AG09309 (cell line): ENCODE measurements at places on chromosomes 3 and 15.

GRCh38 chr15:82537351-82537908 is 2.8 kb downstream of the RPS17 start:
- no peak for DNase-seq

DNA sequence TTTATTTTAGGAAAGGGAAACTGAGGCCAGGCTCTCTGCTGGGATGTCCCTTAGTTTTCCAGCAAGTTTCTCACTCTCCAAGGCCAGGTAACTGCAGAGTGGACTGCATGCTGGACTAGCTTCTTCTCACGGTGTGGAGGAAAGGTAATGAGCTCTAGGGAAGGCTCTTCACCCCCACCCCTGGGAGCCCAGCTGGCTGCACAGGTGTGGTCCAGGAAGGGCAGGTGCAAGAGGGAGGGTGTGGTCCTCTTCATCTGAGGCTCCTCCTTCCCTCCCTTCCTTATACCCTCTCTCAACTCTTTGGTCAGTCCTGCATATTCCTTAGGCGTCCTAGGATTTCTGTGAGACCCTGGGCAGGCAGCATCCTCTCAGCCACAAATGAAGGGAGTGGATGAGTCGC is 33.9 kb downstream of the RNU5B-1 start:
- no peak for DNase-seq

DNA sequence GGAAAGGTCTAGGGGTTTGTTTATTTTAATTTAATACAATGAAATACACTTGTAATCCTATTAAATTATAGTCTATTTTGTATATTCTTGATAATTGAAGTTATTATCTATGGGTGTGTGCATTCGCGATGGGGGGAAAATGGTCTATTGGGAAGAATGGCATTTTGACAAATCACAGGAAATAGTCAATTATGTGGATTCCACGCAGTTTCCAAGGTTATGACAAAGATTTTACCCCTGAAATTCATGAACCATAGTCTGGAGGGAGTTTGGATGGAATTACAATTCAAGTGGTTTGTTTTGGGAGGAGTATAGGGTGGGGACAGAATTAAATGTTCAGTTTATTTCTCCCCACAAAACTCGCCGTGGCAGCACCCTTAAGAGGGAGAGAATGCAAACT is 66.5 kb downstream of the RBMS3 start:
- DNase-seq, result no peak

- no peak for DNase-seq
These were observed 91.5 kb upstream of the RAP2B start for GRCh38 chr3:153070511-153070868.

GRCh38 chr15:77535845-77536244 is 96.9 kb downstream of the LINGO1 start:
- DNase-seq, result no peak

- DNase-seq, result no peak
These were observed 5.8 kb upstream of the HES1 start for GRCh38 chr3:194130188-194130587.

DNA sequence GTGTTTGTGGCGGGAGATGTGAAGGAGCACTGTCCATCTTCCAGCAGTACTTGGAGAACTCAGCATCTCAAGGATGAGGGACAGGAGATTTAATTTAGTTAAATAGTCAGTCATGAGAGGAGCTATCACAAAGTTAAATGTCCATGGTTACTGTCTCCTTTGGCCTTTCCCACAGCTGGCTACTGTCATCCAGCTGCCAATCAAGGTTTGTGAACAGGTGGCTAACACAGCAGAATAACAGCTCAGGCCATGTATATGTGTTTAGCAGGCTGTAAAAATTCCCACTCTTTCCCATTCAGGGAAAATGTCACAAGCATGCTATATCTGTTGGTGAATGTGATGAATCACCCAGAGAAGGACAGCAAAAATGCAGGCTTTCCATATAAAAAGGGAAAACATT is 120.5 kb downstream of the TMEM108 start:
- DNase-seq, result no peak

DNA sequence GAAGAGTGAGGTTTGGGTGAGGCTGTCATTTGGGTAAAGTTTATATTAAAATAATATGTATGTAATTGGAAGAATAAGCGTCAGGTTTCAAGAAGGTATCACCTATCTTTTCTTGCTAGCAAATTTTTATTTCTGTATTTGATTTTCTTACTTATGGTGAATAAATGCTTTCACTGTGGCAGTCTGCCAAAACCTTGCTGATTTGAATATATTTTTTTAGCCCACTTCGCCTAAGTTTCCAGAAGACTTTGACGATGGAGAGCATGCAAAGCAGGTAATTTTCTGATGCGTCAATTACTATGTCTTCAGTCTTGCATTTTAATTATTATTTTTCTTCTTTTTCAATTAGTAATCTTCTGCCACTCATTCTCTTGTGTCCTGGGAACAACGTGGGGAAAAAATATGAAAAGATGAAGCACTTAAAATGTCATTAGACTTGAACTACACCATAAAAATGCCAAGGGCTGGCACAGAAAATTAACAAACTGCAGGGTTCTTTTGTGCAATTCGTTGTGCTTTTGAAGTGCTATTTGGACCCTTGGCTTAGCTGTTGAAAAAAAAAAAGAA is 40.4 kb downstream of the SRP14 start:
- no peak for DNase-seq

- DNase-seq, result no peak
These were observed 33.6 kb upstream of the TMCC1 start for GRCh38 chr3:129927072-129927471.

DNA sequence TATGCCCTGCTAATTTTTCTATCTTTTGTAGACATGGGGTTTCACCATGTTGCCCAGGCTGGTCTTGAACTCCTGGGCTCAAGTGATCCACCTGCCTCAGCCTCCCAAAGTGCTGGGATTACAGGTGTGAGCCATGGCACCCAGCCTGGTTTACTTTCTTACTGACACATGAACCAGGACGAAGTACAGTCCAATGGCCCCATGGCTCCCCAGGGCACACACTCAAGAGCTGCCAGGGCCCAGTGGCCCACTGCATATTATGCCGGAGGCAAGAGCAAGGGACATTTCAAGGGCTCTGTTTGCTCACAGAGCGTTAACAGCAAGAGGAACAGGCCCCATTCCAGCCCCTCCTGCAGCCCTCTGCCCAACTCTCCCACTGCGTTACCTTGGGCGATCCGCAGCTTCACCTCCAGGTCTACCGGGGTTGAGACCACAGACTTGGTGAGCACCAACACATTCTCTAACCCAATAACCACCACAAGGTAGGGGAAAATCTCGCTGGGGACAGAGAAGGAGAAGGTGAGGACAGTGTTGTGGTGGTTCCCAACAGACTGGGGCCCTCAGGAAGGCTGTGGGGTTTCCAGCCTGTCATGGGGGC is 42.8 kb downstream of the PTPN23 start:
- DNase-seq, result no peak

DNA sequence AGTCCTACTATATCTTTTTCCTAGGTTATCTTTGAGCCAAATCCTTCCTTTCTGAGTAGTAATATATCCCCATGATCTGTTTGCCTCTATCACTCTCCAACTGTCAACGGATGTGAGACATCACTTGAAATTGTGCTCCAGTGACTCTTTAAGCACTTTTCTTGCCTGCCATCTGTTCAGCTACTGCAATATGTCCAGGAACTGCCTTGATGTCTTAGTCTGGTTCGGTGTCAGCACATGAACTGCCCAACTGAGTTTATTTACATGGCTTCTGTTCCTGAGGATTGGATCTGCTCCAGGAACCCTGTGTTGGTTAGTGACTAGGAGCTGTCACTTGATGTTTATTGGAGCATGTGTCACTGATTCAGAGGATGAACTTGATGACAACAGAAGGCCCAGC is 116.5 kb downstream of the SLC9A9 start:
- DNase-seq, result no peak

DNA sequence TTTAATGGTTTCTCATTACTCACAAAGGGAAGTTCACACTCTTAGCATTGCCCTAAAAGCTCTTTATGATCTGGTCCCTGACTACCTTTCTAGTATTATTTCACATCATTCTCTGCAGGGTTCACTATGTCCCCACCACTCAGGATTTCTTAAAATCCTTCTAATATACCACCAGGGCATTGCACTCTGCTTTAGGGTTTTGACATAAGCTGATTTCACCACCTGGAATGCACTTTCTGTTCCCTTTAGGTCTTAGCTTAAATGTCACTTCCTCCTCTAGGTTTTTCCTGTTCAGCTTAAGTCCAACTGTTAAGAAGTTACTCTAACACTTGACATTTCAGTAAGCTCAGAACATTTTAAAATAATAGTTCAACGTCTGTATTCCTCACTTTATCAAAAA is 81.7 kb downstream of the HCN4 start:
- DNase-seq, result no peak

DNA sequence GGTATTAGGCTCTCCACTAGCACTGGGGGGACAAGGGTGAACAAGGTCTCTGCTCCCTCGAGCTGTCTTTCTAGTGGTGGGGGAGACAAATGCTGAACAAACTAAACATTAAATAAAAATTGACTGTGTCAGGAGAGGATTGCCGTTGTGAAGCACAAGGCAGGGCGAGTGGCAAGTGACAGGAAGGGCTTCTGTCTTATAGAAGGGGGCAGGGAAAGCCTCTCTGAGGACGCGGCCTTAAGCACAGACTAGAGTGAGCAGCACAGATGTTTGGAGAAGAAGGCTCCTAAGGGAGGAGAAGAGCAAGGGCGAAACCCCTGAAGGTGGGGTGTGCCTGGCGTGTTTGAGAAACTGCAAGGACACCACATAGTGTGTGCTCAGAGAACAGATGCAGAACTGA is 50.9 kb upstream of the ATP2B2 start:
- no peak for DNase-seq

- no peak for DNase-seq
These were observed 98.9 kb upstream of the POU1F1 start for GRCh38 chr3:87375231-87375682.

GRCh38 chr15:34436956-34437442 is 609 bp downstream of the GOLGA8A start:
- no peak for DNase-seq

DNA sequence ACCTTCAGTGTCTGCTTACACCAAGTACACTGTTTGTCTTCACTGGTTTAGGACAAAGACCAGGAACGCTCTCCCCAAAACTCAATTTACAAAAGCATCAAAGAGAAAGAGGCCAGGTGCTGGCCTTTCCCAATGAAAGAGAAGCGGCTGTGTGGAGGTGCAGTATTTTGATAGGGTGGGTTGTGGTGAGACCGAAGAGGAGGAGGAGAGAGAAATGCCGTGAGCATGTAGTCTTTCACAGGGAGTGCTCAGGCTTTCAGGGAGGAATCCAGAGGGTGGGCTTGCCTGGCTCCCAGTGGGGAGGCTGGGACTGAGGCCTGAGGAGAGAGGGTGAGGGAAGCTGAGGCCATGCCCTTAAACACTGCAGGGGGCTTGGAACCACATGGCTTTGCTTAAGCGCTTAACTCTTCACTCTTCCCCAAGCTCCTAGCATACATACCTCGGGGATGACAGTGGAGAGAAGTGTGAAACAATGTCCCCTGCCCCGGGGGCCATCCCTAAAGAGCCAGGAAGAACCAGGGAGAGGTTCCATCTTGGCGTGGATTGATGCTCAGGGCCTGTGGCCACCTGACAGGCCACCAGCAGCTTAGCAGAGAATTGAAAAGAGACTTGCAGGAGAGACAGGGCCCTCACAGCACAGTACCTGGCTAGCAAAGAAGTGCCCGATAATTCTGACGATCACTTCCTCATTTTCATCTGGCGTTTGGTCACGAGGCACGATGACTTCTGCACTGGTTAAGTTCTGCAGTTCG is 60.5 kb downstream of the SENP2 start:
- no peak for DNase-seq

GRCh38 chr15:80452166-80452565 is 48.0 kb downstream of the ARNT2 start:
- no peak for DNase-seq

DNA sequence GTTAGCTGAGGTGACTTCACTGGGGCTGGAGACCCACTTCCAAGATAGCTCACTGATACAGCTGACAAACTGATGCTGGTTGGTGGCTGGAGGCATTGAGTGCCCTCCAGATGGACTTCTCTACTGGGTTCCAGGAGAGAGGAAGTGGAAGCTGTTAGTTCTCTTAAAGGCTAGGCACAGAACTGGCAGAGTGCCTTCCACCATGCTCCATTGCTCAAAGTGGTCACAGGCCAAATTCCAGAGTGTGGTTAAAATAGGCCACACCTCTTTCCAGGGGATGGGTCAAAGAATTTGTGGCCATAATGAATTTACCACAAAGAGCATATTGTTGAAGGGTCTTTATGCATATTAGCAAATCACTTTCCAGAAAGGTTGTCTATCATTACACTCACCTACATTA is 74.2 kb downstream of the NMD3 start:
- no peak for DNase-seq

DNA sequence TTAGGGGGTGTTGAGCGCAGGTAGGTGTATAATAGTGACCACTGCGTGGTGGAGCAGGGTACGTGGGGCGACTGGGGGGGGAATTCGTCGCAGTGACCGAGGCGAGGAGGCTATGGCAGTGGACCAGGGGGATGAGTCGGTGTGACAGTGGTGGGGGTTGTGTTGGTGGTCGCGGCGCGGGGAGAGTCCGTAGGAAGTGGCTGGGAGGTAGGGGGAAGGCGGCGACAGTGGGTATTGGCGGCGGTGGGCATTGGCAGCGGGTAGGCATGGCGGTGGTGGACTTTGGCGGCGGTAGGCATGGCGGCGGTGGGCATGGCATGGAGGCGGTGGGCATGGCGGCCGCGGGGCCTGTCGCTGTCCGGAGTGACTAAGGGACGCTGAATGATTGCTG is 739 bp downstream of the SNRPN start:
- no peak for DNase-seq
